Activated naive CD4-positive, alpha-beta T cell treated with anti-CD3 and anti-CD28 coated beads, Interleukin-2, amount 50 U/mL, for 72 hours (primary cell): ENCODE measurements at places on chromosomes 2 and 18.

DNA sequence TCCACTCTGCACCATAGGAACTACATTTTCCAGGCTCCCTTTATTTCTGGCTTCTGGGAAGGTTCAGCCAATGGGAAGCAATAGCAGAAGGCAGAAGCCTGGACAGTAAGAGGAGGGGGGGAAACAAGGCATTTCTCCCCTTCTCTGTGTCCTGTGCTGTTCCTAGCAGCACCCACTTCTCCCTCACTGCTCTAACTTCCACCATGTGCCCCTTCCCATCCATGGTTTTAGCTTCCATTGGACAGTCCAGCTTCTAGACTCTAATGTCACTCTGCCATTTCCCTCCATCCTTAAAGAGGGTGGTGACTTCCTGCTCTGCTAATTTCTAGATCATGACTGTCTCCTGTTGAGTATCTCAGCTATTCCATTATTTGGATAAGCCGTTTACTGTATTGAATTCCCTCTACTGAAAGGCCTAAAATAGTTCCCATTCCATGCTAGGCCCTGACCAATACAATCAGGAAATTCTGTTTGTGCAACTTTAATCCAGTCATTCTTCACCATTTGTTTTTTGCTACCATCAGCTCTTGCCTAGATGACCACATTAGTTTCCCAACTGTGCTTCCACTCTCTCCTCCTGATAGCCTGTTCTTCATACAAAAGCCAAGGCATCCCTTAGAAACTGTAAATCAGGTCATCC, 20.8 kb upstream of the LYPD1 start:
- DNase-seq = no peak

GRCh38 chr2:3265981-3266924, 111.4 kb downstream of the EIPR1 start:
- no peak for DNase-seq

GRCh38 chr2:444937-445884, 157.3 kb upstream of the ALKAL2 start:
- DNase-seq = no peak

DNA sequence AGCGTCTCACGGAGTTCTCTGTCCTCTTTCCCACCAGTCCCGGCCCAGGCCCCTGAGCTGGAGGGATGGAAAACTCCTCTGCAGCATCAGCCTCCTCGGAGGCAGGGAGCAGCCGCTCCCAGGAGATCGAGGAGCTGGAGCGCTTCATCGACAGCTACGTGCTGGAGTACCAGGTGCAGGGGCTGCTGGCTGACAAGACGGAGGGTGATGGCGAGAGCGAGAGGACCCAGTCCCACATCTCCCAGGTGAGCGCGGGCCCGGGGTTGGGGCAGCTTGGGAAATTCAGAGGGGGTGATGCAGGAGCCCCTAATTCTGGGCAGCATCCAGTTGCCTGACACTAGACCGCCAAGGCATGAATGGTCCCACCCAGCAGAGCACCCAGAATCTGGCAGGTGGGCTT, 80.7 kb downstream of the CTIF start:
- DNase-seq = no peak

DNA sequence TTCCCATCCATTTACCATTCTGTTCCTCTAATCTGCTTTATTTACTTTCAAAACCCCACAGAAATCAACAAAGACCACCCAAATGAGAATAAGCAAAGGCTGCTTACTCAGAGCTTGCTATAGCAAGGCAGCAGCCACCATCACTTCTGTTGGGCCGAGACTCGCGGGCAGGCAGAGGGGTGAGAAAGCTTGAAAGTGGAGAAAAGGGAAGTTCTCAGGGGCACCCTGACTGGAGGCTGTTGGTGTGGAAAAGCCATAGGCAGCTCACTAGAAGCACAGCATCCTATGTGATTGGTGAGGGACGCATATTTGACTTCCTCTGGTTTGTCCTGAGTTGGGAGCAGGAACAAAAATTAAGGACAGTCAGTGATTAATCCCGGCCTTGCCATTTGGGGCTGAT, 269.7 kb upstream of the THSD7B start:
- no peak for DNase-seq

GRCh38 chr18:79586436-79587225, 93.0 kb upstream of the CTDP1 start:
- peak; percentile 48 for DNase-seq

GRCh38 chr2:240996161-240996833, 2.1 kb upstream of the SNED1 start:
- no peak for DNase-seq

DNA sequence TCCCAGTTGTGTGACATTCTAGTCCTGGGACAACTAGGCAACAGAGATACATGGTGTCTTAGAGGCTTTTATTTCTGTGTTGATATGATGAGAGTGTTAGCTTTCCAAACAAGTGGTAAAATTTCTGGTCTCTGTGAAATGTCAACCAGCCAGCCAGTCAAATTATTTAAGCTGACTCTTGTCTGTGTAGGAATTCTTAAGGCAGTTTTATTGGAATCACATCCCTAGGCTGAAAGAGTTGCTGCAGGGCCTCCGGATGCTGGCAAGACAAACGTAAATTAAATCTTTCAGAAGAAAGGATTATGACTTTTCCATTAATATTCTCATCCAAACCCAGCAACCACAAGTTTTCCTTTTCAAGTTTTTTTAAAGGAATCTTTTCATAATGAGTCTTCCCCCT, 44.6 kb downstream of the SERPINB7 start:
- DNase-seq = no peak

GRCh38 chr2:59833941-59834340, 719.5 kb downstream of the BCL11A start:
- no peak for DNase-seq

DNA sequence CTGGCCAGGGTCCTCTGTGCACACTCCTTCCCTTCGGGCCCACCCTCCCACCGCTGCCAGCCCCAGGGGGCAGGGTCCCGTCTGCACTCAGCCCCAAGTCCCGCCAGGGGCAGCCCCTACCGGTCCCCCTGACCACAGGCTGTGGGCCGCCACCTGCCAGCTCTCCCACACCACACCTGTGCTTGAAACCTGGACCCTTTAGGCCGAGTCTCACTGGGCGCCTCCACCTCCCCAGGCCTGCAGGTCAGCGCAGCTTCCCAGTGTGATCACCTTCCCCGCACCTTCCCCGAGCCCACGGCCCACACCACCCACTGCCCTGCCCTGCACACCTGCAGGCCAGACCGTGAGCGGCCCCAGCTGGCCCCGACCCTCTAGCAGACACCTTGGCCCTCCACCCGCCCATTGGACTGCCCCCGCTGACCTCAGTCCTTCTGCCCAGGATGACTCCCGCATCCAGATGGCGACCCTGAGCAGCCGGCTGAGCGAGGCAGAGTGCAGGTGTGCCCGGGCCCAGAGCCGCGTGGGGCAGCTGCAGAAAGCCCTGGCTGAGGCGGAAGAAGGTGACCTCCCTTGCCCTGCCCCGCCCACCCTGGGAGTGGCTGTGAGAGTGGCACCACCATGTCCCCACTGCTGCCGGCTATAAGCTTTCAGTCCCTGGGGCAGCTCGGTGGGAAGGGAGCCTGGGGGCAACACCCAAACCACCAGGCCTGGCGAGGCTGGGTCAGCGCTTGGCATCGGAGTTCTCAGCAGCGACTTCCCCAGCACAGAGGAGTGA, 31.3 kb upstream of the SNED1 start:
- DNase-seq = peak; percentile 30

GRCh38 chr2:72325592-72326422, 178.1 kb upstream of the CYP26B1 start:
- no peak for DNase-seq

GRCh38 chr2:222592176-222592575, 63.7 kb downstream of the FARSB start:
- DNase-seq = no peak

DNA sequence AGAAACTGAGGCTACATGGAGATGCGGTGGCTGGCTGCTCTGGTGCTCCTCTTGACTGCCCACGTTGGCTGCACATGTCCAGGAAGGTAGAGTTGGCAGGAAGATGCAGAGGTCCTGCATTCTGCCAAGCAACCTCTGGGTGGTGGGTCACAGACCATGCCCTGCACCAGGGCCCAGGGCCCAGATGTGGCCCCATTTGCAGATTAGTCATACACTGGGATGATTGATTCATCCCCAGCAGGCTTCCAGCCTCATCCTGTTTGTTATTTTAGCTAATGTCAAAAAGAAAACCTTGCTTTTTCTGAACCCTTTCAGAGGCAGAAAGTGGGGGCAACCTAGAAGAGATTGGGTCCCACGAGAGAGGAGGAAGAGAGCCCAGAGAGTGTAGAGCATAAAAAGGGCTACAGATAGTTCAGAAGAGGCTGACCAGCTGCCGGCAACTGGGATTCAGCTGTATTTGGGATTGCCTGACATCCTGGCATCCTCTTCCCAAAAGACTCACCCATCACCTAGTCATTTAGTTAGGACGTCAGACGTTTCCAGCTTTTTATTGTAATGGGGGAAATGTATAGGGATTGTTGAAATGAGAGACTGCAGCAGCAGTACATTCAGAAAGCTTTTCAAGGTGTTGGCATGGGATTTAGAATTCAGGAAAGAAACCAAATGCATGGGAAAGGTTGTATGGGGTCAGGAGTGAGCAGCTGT, 101.9 kb downstream of the CTIF start:
- no peak for DNase-seq

DNA sequence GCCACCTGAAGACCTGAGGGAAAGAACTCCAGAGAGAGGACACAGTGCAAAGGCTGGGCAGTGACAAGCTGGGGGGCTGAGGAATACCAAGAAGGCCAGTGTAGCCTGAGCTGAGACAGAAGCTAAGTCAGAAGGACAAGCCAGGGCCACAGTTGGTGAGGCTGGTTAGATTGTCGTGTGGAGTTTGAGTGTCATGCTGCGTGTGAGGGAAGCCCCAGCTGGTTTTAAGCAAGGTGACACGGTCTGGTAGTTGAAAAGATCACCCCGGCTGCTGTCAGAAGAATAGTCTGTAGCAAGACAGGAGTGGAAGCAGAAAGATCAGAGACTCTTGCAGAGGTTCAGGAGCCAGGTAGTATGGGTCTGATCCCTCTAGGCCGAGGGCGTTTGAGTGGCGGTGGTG, 50.6 kb upstream of the RMDN2 start:
- no peak for DNase-seq

DNA sequence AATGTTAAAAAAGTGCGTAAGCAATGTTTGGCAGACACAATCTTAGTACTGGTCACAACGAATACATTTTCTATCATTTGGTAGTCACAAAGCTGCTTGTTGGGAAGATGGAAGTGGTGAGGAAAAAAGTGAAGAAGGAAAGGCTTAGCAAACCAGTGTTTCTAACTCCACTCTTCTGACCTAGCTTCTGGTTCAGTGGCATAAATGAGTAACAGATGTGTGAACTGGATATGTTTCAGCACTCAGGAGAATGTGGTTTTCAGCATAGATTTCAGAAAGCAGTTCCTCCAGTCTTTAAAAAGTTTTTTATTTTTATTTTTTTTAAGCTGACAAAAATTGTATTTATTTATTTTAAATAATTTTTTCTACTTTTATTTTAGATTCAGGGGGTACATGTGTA, 357.1 kb downstream of the CPS1 start:
- no peak for DNase-seq

DNA sequence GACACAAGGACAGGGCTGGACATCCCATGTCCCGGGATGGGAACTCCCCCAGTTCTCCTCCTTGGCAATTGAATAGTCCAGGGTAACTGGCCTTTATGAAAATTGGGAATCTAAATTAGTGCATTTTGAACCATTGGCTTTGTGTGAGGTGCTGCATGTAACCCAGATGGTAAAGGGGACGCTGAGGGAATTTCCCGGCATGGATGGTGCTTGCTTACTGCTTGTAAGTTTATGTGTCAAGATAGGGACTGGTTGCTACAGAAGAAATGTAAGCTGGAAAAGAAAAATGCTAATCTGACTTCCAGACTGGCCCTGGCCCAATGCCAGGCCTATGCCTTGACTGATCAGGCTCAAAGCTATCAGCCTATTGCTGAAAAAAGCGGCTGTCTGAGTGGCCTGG, 1096.7 kb upstream of the DDX18 start:
- DNase-seq = no peak

DNA sequence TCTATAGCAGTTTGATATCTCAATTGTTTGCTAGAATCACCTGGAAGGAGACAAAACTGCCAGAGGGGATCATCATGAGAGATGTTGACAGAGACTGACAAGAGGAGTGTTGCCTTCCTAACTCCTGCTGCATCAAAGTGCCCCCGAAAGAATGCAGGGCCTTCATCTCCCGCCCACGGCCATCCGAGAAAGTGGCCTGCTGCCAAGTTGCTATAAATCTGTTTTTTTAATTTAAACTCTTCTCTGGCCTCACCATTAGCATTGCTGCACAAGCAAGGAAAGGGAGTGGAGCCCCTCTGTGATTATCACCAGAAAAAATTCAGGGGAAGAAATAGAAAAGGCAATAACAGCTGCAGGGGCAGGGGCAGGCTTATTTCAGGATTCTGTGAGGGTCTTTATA, 238.1 kb upstream of the EPHA4 start:
- no peak for DNase-seq

DNA sequence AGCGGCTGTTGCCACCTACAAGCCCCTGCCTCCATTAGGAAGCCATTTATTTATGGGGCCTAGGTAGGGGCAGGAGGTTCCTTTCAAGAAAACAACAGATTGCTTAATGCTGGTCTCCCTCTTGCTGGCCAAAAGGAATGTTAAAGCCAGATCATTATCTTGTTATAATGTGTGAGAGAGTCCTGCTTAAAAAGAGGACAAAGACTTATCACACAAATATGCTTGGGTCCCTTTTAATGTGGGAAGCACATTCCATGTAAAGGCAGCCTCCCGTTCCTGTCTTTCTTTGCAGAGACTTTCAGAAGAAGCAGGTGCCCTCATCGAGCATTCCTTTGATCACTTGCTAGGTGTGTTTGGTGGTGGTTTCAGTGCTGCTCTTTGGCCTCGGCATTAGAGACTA, 76.4 kb downstream of the AGAP1 start:
- DNase-seq = no peak

DNA sequence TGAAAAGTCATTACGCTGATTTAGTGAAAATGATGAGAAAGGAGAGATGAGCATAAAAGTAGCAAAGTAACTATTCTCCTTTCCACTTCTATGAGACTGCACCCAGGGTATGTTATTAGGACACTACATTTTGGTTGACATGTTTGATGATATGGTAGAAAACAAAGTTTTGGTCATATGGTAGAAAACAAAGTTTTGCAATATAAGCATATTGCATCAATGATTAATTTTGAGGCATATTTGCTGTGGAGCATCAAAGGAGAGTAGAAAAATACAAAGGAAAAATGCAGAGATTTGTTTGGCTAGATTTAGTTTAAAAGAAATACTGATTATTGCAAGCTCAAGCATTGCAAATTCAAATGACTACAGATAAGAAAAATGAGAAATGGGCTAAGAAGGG, 182.1 kb downstream of the KCNH7 start:
- no peak for DNase-seq

- DNase-seq = no peak
Observed at GRCh38 chr2:150620416-150620815, 132.9 kb upstream of the RND3 start.

DNA sequence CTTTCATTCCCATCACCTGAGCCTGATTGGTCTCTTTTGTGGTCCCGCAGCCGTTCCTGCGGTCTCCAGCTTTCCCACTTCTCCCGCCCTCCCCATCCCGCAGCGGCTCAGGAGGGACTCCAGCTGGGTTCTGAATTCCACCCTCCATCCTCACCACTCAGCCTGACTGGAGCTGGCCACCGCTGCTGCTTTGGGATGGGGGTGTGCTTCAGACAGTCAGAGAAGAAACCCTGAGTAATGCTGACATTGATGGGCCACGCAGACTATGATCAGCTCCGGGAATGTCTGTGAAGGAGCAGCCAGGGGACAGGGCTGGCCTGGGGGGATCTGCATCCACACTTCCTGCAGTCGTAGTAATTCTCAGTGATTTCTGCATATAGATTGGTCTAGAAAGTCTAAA, 45.9 kb upstream of the TXNDC2 start:
- DNase-seq = no peak

- DNase-seq = no peak
Observed at GRCh38 chr2:168758970-168759820, 43.2 kb upstream of the NOSTRIN start.

- DNase-seq = no peak
Observed at GRCh38 chr2:162123806-162124758, 28.0 kb downstream of the GCG start.
